Stimulated activated CD4-positive, alpha-beta T cell treated with anti-CD3 and anti-CD28 coated beads, Interleukin-15, amount 100 ng/mL, for 48 hours (primary cell): ENCODE measurements at places on chromosomes 11 and 22.

DNA sequence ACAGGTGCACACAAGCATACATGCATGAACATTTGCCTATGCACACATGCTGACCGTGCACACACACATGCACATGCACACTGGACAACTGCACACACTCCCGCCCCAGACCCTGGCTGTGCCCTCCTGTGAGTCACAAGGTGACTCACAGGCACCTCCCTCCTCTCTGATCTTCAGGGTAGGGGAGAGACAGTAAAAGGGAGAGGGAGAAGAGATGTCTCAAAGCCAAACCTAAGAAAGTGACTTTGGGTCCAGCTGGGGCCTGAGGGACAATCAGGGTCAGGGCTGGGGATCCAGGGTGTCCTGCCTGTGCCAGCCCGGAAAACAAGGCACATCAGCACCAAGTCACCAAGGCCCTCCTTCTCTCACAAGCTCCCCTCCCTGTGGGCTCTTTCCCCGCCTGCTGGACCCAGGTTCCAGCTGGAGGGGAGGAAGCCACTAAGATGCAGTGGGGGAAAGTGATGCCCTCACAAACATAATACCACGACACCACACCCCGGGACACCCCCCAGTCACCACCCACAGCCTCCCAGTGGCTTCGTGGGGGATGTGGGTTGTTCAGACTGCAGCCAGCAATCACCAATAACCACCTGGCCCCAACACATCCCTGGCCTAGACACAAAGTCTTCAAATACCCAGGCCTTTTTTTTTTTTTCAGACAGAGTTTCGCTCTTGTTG lies 39.3 kb downstream of the PDGFB start:
- no peak for DNase-seq

DNA sequence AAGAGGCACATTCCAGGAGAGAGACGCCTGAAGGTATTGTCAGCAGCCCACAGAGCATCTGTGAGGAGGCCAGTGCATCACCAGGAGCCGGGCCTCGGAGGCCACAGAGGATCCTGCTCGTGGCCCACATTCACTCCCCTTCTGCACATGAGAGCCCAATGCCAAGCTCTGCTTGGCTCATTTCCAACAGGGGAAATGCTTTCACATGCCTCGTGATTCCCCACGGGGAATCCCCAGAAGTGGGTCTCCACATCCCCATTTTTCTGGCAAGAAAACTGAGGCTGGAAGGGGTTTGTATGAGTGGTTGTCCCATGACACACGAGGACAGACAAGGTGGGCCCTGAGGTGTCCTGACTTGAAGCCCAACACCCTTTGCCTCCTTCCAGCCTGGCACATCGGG lies 34.4 kb downstream of the TP53I11 start:
- no peak for DNase-seq

DNA sequence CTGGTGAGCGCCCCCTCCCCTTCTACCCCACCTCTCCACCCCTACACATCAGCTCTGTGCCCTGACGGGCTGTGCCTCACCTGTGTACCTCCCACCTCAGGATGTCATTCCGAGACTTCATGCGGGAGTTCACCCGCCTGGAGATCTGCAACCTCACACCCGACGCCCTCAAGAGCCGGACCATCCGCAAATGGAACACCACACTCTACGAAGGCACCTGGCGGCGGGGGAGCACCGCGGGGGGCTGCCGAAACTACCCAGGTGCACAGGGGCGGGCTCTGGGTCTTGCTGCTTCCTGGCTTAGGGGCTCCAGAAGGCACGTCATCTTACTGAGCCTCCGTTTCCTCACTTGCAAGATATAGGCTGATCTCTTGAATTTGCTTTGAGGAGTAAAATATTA lies 6.8 kb downstream of the CAPN1 start:
- DNase-seq, result no peak

DNA sequence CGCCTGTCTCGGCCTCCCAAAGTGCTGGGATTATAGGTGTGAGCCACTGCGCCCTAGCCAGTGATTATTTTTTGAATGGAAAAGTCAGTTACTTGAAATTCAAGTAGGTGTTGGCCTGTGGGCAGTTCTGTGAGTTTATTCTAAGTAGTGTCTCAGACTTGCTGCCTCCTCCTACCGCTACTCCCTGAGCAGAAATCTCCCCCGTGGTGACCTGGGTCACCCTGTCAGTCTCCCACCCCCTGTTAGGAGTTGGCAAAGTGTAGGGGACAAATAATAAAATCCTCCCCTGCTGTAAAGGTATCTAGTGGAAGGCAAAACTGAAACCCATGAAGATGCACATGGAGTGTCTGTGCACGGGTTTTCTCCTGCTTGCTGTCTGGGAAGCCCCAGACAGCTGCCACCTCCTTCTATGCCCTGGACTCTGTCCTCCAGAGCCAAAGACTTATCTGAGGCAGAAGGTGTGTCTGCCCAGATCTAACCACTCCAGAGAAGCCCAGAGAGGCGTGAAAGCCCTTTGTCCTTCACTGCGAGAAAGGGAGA lies 26.3 kb downstream of the SNAP29 start:
- DNase-seq, result no peak

- DNase-seq, result no peak
These were observed 9.7 kb downstream of the CAT start for GRCh38 chr11:34448223-34448994.

GRCh38 chr22:24434471-24435322 lies 7.3 kb downstream of the ADORA2A start:
- peak; percentile 69 for DNase-seq
